Stimulated activated CD4-positive, alpha-beta T cell treated with anti-CD3 and anti-CD28 coated beads, Interleukin-2, amount 100 ng/mL, for 4 hours (primary cell): ENCODE measurements at places on chromosomes 1 and 21.

GRCh38 chr21:41921021-41921420, 32.8 kb downstream of the C2CD2 start:
- DNase-seq, result no peak

DNA sequence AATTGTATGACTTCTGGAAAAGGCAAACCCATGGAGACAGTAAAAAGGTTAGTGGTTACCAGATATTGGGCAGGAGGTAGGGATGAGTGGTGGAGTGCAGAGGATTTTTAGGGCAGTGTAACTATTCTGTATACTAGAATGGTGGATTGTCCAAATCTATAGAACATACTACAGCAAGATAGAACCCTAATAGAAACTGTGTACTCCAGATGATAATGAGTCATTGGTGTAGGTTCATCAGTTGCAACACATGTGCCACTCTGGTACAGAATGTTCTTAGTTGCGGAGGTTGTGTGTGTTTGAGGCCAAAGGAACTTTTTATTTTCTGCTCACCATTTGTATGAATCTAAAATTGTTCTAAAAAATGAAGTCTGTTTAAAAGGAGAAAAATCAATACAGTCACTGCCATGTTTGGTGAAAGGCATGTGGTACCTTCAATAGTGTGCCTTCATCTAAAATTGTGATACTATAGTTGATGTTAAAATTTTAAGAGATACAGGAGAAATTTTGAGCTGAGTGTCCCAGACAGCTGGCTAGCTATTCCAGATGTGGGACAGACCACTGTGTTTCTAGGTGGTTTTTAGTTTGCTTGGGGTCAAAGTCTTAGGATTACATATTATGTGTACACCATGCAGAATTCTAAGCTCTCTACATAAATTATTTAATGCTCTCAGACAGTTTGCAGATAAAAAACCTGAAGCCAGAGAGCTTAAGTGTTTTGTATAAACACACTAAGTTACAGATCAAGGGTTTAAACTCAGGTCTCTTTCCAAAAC, 150.5 kb downstream of the RPS6KC1 start:
- no peak for DNase-seq

GRCh38 chr1:201772178-201772577, 56.8 kb upstream of the IPO9 start:
- DNase-seq, result no peak

GRCh38 chr1:99672038-99672437, 26.1 kb downstream of the PALMD start:
- DNase-seq, result no peak

DNA sequence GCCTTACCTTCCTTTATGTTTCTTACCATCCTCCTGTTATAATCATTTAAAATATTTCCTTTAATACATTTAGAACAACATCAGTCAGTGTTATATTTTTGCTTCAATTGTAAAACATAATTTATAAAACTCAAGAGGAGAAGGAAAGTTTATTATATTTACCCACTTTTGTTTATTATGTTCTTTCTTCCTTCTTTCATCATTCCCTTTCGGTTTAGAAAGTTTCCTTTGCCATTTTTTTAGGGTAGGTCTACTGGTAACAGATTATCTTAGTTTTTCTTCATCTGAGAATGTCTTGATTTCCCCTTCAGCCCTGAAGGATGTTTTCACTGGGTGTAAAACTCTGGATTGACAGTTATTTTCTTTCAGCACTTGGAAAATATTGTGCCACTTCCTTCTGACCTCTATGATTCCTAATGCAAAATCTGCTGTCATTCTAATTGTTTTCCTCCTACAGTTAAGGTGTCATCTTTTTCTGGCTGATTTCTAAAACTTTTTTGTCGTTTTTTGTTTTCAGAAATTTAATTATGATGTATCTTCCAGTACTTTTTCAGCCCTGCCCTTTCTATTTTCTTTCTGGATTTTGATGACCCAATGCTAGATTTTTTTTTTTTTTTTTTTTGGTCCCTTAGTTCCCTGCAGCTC, 25.0 kb downstream of the PTPN22 start:
- DNase-seq, result no peak

- DNase-seq, result no peak
Measured at GRCh38 chr1:236522937-236523703, 662 bp upstream of the LGALS8 start.

- DNase-seq, result no peak
Measured at GRCh38 chr1:228802386-228803220, 67.3 kb downstream of the RHOU start.
